ENCODE measurements at places on chromosomes 12 and 14.
A peak's percentile ranks its signal among the peaks of the same experiment; 100 is the strongest.

DNA sequence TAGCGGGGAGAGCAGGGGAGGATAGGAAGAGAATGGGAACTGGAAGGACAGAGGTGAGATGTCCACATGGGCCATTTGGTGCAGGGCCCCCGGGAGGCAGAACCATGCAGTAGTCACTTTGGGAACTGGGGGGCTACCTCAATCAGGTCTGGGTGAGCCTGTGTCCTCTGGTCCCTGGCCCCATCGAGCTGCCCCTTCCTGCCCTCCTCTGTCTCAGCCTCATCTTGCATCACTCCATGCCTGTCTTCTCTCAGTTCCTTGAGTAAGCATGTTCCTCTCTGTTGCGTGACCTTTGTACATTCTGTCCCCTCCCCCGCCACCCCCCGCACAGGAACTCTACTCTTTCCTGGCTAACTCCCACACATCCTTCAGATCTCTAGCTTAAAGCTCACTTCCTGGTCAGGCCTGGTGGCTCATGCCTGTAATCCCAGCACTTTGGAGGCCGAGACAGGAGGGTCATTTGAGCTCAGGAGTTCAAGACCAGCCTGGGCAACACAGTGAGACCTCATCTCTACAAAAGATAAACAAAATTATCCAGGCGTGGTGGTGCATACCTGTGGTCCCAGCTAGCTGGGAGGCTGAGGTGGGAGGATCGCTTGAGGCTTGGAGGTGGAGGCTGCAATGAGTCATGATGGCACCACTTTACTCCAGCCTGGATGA is 23.2 kb downstream of the FOS start:
- H3K4me1 ChIP-seq, result peaks cover 6% of the 10 kb centered on the region
- DNase-seq, result no peak
- no peak overlapping the region for H3K4me3 ChIP-seq
- no peak overlapping the region for H3K27ac ChIP-seq

- no peaks in the 10 kb centered on the region for H3K27me3 ChIP-seq
- DNase-seq, result no peak
- peaks cover 37% of the 10 kb centered on the region for H3K4me1 ChIP-seq
- H3K36me3 ChIP-seq, result no peaks in the 10 kb centered on the region
- H3K27ac ChIP-seq, result peak overlapping the region; percentile 2
These were observed 190.1 kb downstream of the FOXN3 start for GRCh38 chr14:89226801-89227495.

DNA sequence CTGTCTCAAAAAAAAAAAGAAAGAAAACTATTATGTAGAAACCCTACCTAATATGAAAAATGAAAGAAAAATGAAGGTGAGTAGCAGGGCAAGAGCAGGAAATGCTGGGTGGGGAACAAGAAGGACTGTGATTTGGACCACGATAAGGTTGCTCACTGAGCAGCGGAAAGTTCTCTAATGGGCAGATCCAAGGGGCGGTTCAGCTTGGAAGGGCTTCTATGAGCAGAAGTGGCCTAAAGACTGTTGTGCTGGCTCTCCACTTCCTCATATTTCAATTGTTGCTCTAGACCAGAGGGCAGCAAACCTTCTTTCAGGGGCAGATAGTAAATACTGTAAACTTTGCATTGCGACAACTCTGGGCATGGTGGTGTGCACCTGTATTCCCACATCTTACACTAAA is 16.3 kb upstream of the NFYB start:
- peaks cover 18% of the 10 kb centered on the region for H3K4me1 ChIP-seq
- peak overlapping the region; percentile 76 for H3K4me3 ChIP-seq
- no peak for DNase-seq
- no peaks in the 10 kb centered on the region for H3K36me3 ChIP-seq
- H3K27me3 ChIP-seq, result peaks cover 12% of the 10 kb centered on the region

DNA sequence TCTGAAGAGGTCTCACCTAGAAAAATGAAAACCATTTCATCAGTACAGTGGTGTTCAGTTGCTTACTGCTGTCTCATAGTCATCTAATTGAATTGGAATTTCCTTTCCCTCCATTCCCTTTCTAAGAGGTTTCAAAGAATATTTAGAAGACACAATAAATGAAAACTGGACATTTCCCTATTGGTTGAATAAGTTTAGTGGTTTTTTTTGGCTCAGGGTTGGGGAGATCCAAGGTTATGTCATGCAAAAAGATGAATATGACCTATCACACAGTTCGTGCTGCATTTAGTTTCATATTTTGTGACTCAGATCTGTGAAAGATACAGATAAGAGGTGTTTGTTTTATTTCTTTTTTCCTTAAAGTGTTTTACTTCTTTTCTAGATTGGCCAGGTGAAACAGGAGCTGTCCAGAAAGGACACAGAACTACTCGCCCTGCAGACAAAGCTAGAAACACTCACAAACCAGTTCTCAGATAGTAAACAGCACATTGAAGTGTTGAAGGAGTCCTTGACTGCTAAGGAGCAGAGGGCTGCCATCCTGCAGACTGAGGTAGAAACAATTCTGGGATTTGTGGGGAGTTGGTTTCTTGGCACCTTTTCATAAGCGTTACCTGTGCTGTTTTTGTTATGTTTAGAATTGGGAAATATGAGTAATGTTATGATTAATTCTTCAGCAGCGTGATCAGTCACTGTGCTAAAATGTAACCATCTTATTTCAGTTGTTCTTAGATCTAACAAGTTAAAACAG is 124.6 kb downstream of the ERC1 start:
- H3K36me3 ChIP-seq, result no peaks in the 10 kb centered on the region
- DNase-seq, result no peak
- no peak overlapping the region for H3K27ac ChIP-seq
- H3K27me3 ChIP-seq, result no peaks in the 10 kb centered on the region

- H3K4me1 ChIP-seq, result peaks cover 58% of the 10 kb centered on the region
- no peaks in the 10 kb centered on the region for H3K27me3 ChIP-seq
- H3K4me3 ChIP-seq, result peak overlapping the region; percentile 81
- peak overlapping the region; percentile 91 for H3K27ac ChIP-seq
These were observed 98.6 kb downstream of the IRF2BPL start for GRCh38 chr14:76929927-76930326.

DNA sequence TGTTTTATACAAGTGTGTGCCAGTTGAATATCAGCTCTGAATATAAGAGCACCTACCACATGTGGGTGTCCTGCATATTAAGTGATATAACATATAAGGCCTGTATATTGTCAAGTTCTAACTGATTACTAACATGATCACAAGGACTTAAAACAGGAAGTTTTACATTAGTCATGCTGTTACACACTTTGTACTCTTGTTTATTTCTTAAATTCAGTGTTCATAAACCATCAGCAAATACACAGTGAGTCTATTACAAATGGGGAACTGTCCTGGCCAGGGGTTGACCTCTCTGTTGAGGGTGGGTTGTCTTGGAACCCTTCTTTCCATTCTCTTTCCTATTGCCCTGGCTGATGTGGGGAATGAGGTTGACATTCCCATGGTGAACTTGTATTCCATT is 19.1 kb downstream of the HELB start:
- no peak for DNase-seq
- H3K4me1 ChIP-seq, result peaks cover 33% of the 10 kb centered on the region
- peaks cover 3% of the 10 kb centered on the region for H3K36me3 ChIP-seq
- H3K27me3 ChIP-seq, result no peaks in the 10 kb centered on the region
- H3K4me3 ChIP-seq, result no peak overlapping the region

GRCh38 chr12:58521796-58522195 is 398.5 kb downstream of the LRIG3 start:
- H3K27me3 ChIP-seq, result no peaks in the 10 kb centered on the region
- H3K36me3 ChIP-seq, result no peaks in the 10 kb centered on the region
- no peaks in the 10 kb centered on the region for H3K4me1 ChIP-seq
- no peak overlapping the region for H3K4me3 ChIP-seq
- no peak for DNase-seq

DNA sequence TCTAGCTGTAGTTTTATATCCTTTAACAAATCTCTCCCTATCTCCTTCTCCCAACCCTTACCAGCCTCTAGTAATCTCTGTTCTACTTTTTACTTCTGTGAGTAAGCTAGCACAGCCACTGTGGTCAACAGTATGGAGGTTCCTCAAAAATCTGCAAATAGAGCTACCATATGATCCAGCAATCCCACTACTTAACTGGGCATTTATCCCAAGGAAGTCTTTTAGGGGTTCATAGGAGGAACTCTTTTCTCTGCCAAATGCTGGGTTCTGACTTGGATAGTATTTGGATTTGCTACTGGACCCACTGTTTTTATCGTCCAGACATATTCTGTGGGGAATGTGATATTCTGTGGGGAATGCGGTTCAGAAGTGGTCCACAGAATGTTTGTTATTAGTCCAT is 41.1 kb downstream of the EID3 start:
- DNase-seq, result no peak
- no peak overlapping the region for H3K4me3 ChIP-seq
- H3K4me1 ChIP-seq, result peaks cover 7% of the 10 kb centered on the region
- H3K27me3 ChIP-seq, result no peaks in the 10 kb centered on the region
- H3K36me3 ChIP-seq, result peaks cover 8% of the 10 kb centered on the region
- H3K27ac ChIP-seq, result no peak overlapping the region

- H3K36me3 ChIP-seq, result no peaks in the 10 kb centered on the region
- H3K4me3 ChIP-seq, result no peak overlapping the region
- peaks cover 28% of the 10 kb centered on the region for H3K4me1 ChIP-seq
- no peaks in the 10 kb centered on the region for H3K27me3 ChIP-seq
- H3K27ac ChIP-seq, result no peak overlapping the region
- no peak for DNase-seq
These were observed 44.7 kb upstream of the MDM1 start for GRCh38 chr12:68376901-68377300.

GRCh38 chr12:123836292-123836691 is 74.2 kb downstream of the DNAH10 start:
- H3K4me3 ChIP-seq, result no peak overlapping the region
- DNase-seq, result no peak
- H3K4me1 ChIP-seq, result peaks cover 2% of the 10 kb centered on the region
- peaks cover 15% of the 10 kb centered on the region for H3K27me3 ChIP-seq
- H3K27ac ChIP-seq, result no peak overlapping the region
